ENCODE measurements at places on chromosomes 4 and X.

DNA sequence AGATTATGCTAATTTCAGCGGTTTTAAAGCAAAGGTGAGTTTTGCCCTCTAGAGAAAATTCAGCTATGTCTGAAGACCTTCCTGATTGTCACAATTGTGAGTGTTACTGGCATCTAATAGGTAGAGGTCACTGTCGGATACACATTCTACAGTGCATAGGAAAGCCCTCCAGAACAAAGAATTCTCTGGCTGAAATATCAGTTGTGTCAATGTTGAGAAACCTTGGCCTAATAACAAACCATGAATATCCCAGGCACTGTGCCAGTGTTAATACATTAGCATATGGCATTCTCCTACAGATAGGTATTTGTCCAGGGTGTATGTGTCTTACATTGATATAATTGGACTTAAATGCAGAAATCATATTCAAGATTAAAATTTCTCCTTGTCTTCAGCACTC lies 294.3 kb downstream of the FSTL5 start:
- DNase-seq = no peak

DNA sequence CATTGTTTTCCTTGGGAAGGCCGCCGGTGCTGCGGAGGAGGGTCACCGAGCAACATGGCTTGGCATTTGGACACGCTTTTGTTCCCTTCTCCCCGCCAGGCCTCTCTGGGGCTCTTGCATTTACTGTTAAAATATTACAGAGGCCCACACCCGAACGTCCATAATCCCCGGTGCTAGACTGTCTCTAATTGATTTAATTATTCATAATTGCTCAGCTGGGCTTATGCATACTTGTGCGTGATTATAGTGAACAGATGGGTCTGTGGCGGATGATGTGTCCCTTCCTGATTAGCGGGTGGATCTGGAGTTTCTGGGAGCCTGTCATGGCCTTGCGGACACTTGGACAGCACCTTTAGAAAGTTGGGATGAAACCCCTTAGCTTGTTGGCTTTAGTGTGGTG lies 100.2 kb upstream of the MSX1 start:
- DNase-seq = no peak

GRCh38 chr4:152342293-152342692 lies 193.6 kb downstream of the FBXW7 start:
- no peak for DNase-seq

DNA sequence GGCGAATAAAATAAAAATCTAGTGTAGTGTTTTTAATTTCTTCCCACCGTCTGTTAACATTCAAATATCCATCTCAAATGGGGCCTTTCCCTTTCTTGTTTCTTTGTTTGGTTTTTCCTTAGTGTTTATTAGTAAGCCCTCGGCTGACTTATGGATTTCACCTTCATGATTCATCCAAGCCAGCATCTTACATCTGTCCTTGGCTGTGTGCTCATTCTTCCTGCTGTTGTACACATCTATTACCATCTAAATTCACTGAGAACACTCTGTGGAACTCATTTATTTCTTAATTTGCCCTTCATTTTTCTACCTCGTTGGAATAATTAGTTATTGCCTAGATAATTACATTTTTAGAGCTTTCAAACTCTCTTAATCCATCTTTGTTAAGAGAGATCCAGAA lies 84.9 kb downstream of the SPCS3 start:
- DNase-seq = no peak

DNA sequence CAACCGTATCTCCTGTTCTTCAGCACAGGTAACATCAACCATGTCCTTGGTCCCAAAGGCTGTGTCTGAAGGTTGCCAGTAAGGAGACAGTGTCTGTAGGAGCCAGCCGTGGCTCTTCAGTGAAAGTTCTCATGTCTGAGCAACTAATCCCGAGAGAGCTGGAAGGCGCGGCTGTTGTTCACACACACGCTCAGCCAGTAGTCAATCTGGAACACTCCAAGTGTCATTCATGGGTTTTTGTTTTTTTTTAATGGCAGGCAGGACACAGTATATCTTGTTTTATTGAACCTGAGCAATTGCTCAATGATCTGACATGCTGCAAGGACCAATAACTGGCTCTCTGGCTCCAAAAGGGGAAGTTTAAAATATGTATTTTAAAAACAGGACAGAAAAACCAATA lies 48.4 kb upstream of the MAP3K15 start:
- no peak for DNase-seq

DNA sequence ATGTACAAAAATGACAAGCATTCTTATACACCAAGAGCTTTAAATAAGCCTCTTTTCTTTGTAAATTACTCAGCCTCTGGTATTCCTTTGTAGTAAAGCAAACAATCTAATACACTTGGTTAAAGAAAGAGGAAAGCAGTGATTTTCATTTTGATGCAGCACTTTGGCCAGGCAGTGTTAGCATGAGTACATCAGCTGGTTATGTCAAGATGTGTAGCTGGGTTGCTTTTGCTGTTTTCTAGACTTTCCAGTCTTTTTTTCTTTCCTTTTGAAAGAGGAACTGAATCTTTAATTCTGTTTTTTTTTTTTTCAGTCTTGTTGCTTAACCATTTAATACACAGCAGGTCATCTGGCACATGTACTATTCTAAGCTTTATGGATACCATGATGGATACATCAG lies 167.1 kb upstream of the AADAT start:
- no peak for DNase-seq

Measured in activated CD8-positive, alpha-beta memory T cell treated with anti-CD3 and anti-CD28 coated beads for 1 hour (primary cell).